ENCODE measurements at places on chromosomes 7 and 10. TPM values are rescaled to one million over a fixed set of nuclear protein-coding genes. Genes with fewer than 3 reads are reported as not detected.

Gene PRLHR
- not detected for total RNA-seq

Gene MEOX2
- not detected for total RNA-seq

Gene CRTAC1
- not detected for total RNA-seq

Gene PLXDC2
- 3.4 TPM for total RNA-seq

Gene ZFYVE27
- 54.7 TPM for total RNA-seq

Gene MRLN
- not detected for total RNA-seq

Gene FGFR2
- not detected for total RNA-seq

Gene OR2A5
- not detected for total RNA-seq

Gene LDB3
- 0.13 TPM for total RNA-seq

Gene XRCC2
- 1.4 TPM for total RNA-seq

Gene TAS2R41
- 3.4 TPM for total RNA-seq

Gene DEPP1
- total RNA-seq: 4.0 TPM

Gene CYP3A4
- not detected for total RNA-seq

Gene PTN
- not detected for total RNA-seq

Gene GATA3
- 60.1 TPM for total RNA-seq

Gene HOXA11
- total RNA-seq: not detected

Gene SPDYE16
- 0.38 TPM for total RNA-seq

Gene EBF3
- total RNA-seq: not detected

Gene DKK1
- total RNA-seq: not detected

Gene TMEM176A
- total RNA-seq: 1.3 TPM

Gene SNX8
- total RNA-seq: 4.7 TPM

Gene RNF32
- 0.85 TPM for total RNA-seq

Gene LRRC61
- 11.5 TPM for total RNA-seq

Gene HMX2
- not detected for total RNA-seq

Gene VENTX
- total RNA-seq: not detected

Gene EN2
- total RNA-seq: not detected

Gene RARRES2
- not detected for total RNA-seq

Gene BTBD16
- total RNA-seq: not detected

Gene SP4
- 40.8 TPM for total RNA-seq

Gene SLC26A4
- total RNA-seq: 0.24 TPM

Gene ACADSB
- 21.9 TPM for total RNA-seq

Gene ANKRD61
- total RNA-seq: not detected

Gene LRRC18
- total RNA-seq: not detected
